Stimulated activated CD8-positive, alpha-beta memory T cell treated with anti-CD3 and anti-CD28 coated beads, Interleukin-4, amount 100 ng/mL, for 1 hour (primary cell): ENCODE measurements at places on chromosomes 12 and 14.

DNA sequence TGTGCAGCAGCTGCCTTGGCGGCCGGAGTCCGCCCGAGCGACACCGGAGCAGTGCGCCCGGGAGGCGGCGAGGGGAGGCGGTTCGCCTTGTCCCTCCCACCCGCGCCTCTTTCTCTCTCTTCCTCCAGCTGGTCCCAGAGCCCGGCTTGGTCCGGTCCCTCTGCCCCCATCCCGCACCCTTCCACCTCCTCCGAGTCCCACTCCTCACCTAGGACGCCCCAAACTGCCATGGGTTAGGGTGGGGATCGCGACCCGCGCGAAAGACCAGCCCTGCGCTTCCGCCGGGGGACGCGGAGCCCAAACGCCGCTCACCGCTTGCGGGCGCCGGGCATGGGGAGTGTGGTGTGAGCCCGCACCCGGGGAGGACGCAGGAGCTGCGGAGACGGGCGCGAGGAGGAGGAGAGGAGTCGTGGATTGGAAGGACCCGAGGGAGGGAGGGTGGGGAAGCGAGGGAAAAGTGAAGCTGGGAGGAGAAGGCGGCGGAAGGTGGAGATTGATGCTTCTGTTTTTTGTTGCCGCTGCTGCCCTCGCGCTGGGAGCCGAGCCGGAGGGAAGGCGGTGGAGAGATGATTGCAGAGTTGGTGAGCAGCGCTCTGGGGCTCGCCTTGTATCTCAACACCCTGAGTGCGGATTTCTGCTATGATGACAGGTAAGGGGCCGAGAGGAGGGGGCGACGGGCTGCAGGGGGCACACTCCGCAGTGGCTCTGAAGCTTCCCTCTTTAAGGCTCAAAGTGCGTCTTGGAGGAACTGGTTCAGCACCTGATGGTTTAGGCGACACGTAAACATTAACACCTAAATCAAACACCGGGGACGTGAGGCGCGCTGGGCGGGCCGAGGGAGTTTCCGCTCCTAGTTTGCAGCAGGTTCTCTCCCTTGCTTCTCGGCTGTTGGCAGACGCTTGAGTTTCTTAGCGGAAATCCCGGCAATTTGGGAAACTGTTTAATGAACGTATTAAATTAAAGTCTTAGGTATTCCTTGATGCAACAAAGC is 610 bp downstream of the TMTC2 start:
- DNase-seq: peak; percentile 27

GRCh38 chr12:39736406-39736805 is 116.8 kb upstream of the ABCD2 start:
- no peak for DNase-seq

DNA sequence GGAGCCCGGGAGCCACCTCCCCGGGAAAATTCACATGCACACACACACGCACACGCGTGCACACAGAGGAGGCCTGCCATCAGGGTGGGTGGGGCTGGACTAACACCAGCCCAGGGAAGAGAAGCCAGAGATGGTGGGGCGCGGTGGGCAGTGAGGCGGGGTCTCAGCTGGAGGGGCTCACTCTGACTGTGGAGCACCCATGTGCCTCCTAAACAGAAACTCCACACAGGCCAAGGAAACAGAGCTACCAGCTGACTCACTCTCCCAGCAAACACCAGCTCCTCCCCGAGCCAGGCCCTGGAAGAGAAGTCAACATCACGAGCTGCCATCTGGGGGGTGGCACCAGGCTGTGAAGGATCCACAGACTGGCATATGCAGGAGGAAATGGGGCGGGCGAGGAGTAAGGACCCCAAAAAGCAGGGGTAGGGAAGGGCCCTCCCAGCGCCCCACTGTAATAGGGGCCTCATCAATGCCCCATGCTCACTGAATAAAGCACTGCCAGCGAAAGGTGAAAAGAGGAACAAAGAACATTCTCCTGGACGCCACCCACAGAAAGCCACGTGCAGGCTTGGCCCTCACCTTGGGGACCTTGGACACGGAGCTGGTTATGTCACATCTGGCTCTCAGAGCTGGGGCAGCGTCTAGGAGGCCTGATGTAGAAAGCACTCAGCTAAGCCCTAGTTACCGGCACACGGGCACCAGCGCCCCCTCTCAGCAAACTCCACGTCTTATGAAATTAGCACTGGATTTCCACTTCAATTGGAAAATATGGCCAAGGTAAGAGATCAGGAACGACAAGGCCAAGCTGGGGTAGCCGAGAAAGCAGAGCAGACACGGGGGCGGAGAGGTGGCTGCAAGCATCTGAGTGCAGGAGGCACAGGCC is 8.4 kb upstream of the INF2 start:
- no peak for DNase-seq

- DNase-seq: no peak
Measured at GRCh38 chr12:132610866-132611602, 652 bp upstream of the LRCOL1 start.

DNA sequence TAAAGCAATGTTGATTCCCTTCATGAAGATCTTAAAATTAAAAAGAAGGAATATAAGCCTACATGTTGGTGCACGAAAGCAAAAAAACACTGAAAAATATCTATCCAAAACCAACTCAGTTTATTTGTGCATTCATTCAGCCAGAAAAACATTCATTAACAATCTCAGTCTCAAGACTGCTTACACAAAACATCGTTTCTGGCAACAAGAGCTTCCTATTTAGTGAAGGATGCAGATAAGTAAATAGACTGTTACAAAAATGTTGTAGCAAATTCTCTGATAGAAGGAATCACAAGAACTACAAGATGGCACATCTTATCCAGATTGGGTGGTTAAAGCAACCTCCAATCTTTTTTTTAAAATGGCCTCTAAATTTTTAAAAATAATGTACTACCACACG is 69.7 kb upstream of the DCN start:
- no peak for DNase-seq

DNA sequence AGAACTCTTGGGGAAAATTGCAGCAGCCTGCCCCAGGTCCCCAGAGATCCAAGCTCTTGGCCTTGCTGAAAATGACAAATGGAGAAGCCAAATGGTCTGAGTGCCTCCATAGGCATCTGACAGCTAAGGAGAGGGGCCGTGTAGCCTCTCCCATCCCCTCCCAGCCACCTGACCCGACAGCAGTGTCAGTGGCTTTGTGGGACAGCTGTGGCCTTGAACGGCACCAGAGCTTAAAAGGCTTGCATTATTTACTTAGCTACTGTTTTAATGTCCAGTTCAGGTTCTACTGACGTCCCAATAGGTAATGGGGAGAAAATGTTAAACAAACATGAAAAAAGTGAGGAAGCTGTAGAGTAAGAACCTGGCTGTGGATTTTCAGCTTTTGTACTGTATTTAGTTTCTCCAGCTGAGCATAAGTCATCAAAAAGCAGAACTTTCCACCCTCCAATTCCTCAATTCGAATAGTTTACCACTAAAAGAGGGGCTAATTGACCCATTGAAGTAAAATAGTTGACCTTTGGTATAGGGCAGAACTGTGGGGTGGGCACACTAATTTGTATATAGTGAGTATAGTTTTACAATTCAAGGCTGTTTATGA is 50.0 kb downstream of the FOS start:
- no peak for DNase-seq

GRCh38 chr12:76264611-76265012 is 83.6 kb downstream of the BBS10 start:
- DNase-seq: no peak

DNA sequence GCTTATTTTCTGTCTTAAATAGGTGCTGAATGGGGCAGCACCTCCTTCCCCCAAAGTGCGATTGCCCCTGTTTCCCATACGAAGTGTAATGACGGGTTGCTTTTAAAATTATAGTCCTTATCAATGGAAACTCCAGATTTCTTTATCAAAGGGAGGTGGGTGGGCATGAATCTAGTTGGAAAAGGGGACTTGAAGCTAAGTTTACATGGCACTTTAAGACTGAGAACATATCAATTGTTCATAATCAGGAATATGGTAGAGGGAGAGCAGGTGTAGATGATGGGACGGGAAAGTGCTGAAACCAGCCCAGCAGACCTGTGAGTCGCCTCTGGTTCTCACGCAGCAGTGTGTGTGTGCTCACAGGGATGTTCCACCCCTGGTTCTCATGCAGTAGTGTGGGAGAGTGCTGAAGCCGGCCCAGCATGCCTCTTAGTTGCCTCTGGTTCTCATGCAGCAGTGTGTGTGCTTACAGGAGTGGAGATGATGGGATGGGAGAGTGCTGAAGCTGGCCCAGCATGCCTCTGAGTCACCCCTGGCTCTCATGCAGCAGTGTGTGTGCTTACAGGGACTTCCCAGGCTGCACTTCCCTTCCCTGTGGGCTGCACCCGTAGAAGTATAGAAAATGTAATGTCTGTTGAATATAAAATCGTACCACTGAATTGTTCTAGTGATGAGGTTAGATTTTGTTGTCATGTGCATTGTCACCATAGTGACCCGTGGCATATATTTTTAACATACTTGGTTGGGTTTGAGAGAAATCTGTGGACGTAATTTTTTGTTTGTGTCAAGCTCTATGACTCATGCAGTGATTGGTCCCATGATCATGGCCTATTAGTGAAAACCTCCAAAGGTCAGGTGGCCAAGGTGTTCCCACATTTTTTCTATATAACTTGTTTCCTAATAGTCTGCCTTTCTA is 51.6 kb downstream of the GPATCH2L start:
- no peak for DNase-seq

DNA sequence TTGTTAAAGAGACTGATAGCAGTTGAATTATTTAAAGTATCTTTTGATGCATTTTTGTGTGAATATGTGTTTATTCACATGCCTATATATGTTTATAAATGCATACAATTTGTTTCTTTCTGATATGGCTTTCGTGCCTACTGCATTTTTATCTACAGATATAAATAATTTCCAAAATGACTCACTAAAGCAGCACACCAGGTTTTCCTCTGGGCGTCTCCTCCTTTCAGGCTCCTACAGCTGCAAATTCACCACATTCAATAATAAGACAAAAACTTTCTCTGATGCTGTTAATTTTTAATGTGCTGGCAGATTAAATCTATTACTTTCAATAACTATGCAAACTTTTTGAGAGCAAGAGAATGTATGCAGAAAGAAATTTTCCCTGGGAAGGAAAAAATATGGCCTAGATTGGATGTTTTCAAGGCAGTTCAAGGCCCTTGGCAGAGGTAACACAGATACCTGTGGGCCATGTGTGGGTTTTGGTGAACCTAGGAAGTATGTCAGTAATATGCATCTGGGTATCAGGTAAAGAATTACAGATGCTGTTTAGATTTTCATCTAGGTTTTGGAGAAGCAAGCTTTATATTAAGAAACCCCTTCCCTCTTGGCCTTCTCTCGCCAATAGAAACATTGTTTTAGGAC is 381.8 kb downstream of the EGLN3 start:
- DNase-seq: no peak

DNA sequence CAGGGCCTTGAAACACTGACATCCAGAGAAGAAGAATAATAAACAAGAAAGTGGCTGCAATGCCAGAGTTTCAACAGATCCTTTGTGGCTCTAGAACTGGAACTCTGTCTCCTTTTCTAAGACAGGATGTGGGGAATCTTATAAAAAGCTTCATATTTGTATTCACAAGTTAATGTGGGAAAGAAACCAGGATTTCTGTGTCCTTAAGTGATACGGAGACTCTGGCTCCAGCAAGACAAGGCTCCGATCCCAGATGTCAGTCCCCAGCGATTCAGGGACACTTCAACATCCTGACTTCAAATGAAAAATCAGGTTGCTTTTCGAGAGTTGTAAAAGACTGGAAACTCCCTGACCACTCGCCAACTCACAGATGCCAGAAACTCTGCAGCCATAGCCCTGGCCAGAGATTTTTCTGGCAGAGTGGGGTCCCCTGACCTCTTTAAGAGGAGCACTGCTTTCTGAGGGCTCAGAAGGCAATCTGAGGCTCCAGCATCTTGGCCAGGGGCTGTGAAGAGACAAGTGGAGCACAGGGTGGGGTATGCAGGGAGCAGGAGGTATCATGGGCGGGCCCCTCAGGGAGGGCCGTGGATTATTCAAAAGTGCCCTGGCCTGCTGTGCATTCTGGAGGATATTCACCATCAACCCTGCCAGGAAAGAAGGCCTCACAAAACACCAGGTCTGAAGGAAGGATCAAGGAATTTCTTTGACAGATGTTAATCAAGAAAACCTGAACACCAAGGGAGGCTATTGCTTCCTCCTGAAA is 53.3 kb downstream of the TMX1 start:
- no peak for DNase-seq

- DNase-seq: no peak
Measured at GRCh38 chr14:104634886-104635570, 30.5 kb upstream of the TMEM179 start.

GRCh38 chr14:91241863-91242262 is 2.6 kb downstream of the GPR68 start:
- no peak for DNase-seq

DNA sequence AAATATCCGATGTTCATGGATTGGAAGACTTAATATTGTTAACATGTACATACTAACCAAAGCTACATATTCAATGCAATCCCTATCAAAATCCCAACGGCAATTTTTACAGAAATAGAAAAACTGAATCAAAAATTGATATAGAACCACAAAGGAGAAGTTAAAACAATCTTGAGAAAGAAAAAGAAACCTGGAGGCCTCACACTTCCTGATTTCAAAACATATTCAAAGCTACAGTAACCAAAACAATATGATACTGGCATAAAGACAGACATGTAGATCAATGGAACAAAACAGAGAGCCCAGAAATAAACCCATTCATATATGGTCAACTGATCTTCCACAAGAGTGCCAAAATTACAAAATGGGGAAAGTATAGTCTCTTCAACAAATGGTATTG is 5.4 kb upstream of the PELI2 start:
- no peak for DNase-seq

DNA sequence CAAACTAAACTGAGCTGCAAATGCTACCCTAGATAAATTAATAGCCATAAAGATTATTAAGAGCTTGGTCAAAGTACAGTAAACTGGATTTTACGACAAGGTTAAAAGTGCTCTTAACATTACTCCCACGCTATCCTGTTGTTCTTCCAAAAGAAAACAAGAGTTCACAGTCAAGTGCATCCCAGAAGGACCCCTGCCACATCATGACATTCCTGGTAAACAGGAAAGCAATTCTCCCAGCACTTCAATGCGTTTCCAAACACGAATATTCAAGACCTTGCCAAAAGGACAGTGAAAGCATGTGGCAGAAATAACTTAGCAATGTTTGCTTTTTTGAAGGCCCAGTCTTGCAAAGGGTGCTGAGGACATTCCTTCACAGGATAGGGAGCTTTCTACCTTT is 11.2 kb downstream of the SPRING1 start:
- DNase-seq: no peak
